ENCODE measurements at places on chromosomes 16 and 17.

- no peaks in the 10 kb centered on the region for H3K27me3 ChIP-seq
- no peak overlapping the region for H3K27ac ChIP-seq
- H3K36me3 ChIP-seq, result no peaks in the 10 kb centered on the region
- DNase-seq, result no peak
- no peaks in the 10 kb centered on the region for H3K4me1 ChIP-seq
Measured at GRCh38 chr17:76676629-76677028, 33.1 kb upstream of the ST6GALNAC1 start.

GRCh38 chr16:89700649-89701424 is 668 bp downstream of the SPATA2L start:
- H3K4me1 ChIP-seq, result peaks cover 15% of the 10 kb centered on the region
- no peak overlapping the region for H3K27ac ChIP-seq
- H3K36me3 ChIP-seq, result peaks cover 33% of the 10 kb centered on the region
- H3K4me3 ChIP-seq, result peak overlapping the region; percentile 88
- DNase-seq, result no peak
- H3K27me3 ChIP-seq, result peaks cover 2% of the 10 kb centered on the region

- no peak for DNase-seq
- H3K4me3 ChIP-seq, result no peak overlapping the region
- H3K27ac ChIP-seq, result no peak overlapping the region
- H3K27me3 ChIP-seq, result no peaks in the 10 kb centered on the region
Measured at GRCh38 chr17:79010304-79010646, 711 bp upstream of the CANT1 start.

DNA sequence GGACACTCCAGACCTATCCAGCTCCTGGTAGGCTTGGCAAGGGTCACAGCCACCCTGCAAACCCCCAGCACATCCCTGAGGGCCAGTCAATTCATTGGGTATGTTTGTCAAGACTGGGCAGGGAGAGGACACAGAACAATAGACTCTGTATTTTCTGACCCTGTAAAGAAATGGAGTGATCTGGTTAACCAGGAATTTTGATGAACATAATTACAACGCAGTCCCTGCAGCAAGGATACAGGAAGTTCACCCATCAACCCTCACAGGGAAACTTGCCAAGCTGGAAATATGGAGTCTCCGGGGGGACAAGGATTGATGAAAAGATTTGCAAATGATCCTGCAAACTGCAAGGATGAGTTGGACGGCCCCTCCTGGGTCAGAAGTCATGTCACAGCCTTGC is 126.1 kb upstream of the RCVRN start:
- H3K36me3 ChIP-seq, result no peaks in the 10 kb centered on the region
- no peak overlapping the region for H3K27ac ChIP-seq
- H3K27me3 ChIP-seq, result no peaks in the 10 kb centered on the region
- peaks cover 11% of the 10 kb centered on the region for H3K4me1 ChIP-seq
- DNase-seq, result no peak

DNA sequence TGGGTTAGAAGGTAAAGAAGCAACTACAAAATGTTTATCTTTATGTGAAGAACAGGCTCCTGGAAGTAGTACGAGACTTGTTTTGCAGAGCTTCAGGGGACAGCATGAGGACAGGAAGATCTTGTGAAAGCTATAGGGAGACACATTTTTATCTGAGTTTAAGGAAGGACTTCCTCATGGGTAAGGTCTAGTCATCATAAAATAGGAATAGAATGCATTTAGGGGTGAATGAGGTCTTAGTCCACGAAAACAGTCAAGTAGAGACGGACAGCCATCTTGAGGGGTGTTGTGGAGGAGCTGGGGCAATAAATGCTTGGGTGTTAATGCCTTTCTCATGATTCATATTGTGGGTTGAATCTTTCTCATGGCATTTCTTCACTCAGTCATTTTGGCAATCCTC is 24.3 kb downstream of the KCNJ16 start:
- H3K36me3 ChIP-seq, result no peaks in the 10 kb centered on the region
- no peak for DNase-seq
- no peak overlapping the region for H3K27ac ChIP-seq
- no peak overlapping the region for H3K4me3 ChIP-seq
- H3K27me3 ChIP-seq, result no peaks in the 10 kb centered on the region
- H3K4me1 ChIP-seq, result peaks cover 10% of the 10 kb centered on the region

GRCh38 chr17:66494023-66494803 is 191.8 kb downstream of the PRKCA start:
- H3K36me3 ChIP-seq, result no peaks in the 10 kb centered on the region
- no peaks in the 10 kb centered on the region for H3K27me3 ChIP-seq
- no peak overlapping the region for H3K4me3 ChIP-seq
- H3K4me1 ChIP-seq, result peaks cover 13% of the 10 kb centered on the region
- no peak for DNase-seq
- H3K27ac ChIP-seq, result no peak overlapping the region

GRCh38 chr17:46782250-46782953 is 36.1 kb downstream of the WNT3 start:
- H3K36me3 ChIP-seq, result no peaks in the 10 kb centered on the region
- peaks cover 15% of the 10 kb centered on the region for H3K4me1 ChIP-seq
- H3K4me3 ChIP-seq, result no peak overlapping the region

DNA sequence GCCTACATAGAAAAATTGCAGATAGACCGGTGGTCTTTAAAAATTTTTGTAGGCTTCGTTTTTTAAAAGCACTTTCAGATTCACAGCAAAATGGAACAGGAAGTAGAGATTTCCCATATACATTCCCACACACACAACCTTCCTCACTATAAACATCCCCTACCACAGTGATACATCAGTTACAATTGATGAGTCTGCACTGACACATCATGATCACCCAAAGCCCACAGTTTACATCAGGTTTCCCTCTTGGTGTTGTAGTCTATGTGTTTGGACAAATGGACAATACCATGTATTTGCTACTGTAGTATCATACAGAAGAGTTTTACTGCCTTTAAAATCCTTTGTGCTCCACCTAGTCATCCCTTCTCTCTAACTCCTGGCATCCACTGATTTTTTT is 113.9 kb upstream of the ADAMTS18 start:
- no peaks in the 10 kb centered on the region for H3K4me1 ChIP-seq
- H3K36me3 ChIP-seq, result no peaks in the 10 kb centered on the region
- no peak for DNase-seq
- no peak overlapping the region for H3K27ac ChIP-seq
- H3K27me3 ChIP-seq, result no peaks in the 10 kb centered on the region

DNA sequence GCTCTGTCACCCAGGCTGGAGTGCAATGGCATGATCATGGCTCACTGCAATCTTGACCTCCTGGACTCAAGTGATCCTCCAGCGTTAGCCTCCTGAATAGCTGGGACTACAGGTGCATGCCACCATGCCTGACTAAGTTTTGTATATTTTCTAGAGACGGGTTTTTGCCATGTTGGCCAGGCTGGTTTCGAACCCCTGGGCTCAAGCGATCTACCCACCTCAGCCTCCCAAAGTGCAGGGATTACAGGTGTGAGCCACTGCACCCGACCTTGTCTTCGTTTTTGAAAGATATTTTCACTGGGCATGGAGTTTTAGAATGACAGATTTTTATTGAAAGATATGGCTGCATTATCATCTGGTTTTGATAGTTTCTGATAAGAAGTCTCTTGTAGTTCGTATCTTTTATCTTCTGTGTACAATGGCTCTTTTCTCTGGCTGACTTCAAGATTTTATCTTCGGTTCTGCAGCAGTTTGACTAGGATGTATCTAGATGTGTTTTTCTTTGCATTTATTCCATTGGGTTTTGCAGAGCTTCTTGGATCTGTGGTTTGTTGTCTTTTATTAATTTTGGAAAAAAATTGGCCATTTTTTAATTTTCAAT is 14.6 kb downstream of the ADGRG5 start:
- no peaks in the 10 kb centered on the region for H3K4me1 ChIP-seq
- no peak for DNase-seq
- H3K4me3 ChIP-seq, result no peak overlapping the region
- no peaks in the 10 kb centered on the region for H3K27me3 ChIP-seq

Data from neuronal stem cell (in vitro differentiated cells).